ENCODE measurements at places on chromosomes 5 and 9.

- DNase-seq, result no peak
These were observed 84.3 kb upstream of the CAST start for GRCh38 chr5:96577909-96578308.

GRCh38 chr5:96601715-96602244 is 60.4 kb upstream of the CAST start:
- DNase-seq, result peak; percentile 26

DNA sequence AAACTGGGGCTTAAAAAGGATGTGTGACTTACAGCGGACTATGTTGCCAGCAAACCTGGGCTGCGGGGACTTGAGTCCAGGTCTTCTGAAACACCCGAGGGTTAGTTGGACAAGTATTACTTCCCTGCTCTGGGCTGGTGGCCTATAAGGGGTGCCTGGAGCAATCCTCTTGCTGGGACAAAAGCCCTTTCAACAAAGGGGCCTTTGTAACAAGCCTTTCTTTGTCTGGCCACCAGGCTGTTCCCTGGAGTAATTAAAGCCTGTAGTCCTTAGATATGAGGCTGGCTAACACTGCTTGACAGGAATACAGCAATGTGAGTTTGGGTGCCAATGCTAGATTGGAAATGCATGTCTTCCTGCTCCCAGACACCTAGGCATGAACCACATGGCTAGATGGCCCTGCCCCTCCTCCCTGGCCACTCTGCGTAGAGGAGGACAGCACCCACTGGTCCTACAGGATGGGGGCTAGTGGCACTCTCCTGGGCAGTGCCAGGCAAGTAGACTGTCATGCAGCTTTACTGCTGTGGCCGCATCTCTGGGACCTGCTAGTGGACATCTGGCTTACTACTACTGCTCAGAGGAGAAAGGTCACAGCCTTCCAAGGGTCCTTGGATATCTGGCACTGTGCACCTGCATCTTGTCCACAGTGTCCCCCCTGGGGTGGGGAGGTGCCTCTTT is 343.1 kb downstream of the ZSWIM6 start:
- DNase-seq, result no peak

DNA sequence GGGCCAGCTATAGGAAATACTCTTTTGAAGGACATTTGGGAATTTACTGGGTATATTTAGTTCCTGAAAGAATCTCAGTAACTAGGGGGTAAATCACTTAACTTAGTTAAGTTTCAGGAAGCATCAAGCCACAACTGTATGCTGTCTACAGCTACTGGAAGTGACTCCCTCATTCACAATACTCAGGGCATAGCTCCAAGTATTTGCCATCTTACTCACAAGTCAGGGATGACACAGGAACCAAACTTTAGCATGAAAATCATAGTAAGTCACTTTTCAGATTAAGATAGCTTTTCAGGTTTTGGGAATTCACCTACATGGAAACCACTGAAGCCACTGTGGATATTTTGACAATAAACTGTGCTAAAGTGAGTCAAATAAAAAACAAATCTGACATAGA is 242.4 kb upstream of the ATP10B start:
- no peak for DNase-seq

DNA sequence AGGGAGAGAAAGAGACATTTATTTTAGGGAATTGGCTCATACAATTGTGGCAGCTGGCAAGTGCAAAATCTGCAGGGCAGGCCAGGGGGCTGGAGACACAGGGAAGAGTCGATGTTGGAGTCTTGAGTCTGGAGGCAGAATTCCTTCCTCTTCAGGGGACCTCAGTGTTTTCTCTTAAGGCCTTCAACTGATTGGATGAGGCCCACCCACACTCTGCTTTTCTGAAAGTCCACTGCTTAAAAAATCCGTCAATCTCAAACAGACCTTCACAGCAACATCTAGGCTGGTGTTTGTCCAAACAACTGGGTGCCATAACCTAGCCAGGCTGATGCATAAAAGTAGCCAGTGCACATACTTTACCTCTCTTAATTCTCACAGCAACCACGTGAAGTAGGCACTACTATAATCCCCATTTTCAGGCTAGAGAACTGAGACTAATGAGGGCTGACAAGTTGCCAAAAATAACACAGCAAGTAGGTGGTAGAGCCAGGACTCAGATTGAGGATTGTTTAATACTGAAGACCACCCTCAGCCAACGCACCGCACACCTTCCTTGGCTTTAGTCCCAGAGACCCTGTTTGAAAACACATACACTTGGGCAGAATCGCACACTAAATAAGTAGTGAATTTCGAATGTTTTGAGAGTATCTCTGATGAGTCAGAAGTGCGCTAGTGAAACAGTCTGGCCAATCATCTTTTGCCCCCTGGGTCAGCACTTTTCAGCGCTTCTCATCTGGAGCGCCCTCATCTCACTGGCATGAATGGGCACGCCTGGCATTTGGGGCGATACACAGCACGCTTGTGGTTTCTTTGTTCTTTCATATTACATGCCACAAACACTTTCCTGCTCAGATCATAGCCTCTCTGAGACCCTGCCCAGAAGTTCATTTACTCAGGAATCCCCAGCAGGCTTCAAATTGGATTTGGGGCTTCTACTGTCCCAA is 591.4 kb downstream of the CCDC171 start:
- DNase-seq, result no peak

- no peak for DNase-seq
These were observed 8.8 kb upstream of the PLIN2 start for GRCh38 chr9:19136129-19136528.

DNA sequence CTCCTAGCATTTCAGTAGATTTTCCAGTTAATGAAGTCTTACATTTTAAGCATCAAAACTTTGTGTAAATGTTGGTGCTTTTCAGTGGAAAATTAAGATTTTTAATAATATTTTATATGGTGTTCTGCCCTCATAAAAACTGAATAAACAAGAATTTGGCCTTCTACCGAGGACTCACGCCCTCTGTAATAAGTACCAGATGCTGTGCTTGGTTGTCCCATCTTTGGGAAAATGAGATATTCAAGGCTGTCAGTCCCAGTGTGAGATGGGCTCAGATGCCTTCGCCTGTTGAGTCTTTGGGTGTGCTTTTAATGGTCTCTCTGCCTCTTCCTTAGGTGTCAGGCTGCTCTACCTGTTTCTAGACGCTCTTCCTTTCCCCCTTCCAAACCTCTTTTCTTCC is 28.7 kb downstream of the GALNT12 start:
- DNase-seq, result no peak

DNA sequence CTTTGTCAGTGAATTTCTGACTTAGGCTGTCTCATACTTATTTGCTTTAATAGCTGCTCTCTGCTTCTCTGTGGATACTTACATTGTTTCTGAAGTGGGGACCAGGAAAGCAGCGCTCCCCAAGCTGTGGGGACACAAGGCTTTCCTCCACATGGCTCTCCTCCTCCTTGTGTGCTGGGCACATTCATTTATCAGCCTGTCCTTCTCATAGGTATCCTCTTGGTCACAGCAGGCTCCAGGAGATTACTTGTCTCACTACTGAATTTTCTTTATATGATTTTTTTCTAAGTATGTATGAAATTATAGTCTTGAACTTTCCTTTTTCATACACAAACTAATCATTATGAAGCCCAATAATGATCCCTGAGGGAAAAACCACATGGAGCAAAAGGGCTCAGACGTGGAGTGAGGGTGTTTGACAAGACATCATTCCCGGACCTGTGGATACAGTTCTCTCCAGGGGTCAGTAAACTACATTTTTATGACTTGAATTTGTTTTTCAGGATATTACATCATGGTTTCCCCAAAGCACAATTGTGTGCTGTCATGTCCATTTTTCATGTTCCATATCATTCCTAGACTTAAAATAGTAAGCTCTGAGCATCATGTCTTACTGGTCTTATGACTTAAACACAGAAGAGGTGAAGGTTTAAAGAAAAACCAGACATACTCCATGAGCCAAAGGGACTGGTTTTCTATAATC is 234.5 kb downstream of the PCSK1 start:
- DNase-seq, result no peak

DNA sequence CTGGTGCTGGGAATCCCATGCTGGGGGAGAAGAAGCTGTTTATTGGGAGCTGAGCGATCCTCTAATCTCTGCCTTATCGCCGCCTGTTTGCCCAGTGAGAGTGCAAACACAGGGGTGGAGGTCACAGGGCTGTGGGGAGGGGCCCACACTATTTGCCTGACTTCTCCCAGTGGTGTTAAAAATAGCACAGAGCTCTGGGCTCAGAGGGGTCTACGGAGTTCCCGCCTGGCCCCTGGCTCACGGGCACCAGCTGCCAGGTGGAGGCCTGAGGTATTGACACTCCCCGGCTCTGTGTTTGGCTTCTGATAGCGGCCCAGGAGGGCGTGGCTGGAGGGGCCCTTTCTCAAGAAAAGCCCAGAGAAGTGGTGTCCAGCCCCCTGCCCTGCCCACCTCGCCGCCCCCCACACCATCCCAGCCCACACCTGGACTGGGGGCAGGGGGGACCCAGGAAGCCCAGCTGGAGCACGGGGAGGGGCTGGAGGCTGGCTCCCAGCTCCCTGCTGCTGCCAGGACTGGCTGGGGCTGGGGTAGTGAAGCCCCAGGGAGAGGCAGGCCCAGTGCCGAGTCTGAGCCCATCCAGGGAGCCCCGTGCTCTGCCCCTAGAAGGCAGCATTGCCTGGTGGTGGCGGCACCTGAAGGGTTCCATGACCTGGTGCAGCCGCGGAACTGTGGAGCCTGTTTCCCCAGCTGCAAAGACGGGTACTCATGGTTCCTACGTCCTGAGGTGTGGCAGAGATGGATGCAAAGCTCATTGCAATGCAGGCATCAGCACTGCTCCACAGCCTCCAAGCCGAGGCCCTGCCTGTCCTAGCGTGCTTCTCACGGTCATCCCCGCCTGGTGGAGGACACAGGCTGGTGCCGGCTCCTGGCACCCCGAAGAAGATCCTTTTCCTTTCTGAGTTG is 35.7 kb upstream of the EGFL7 start:
- DNase-seq, result no peak
